ENCODE measurements at places on chromosomes 16 and 17.

DNA sequence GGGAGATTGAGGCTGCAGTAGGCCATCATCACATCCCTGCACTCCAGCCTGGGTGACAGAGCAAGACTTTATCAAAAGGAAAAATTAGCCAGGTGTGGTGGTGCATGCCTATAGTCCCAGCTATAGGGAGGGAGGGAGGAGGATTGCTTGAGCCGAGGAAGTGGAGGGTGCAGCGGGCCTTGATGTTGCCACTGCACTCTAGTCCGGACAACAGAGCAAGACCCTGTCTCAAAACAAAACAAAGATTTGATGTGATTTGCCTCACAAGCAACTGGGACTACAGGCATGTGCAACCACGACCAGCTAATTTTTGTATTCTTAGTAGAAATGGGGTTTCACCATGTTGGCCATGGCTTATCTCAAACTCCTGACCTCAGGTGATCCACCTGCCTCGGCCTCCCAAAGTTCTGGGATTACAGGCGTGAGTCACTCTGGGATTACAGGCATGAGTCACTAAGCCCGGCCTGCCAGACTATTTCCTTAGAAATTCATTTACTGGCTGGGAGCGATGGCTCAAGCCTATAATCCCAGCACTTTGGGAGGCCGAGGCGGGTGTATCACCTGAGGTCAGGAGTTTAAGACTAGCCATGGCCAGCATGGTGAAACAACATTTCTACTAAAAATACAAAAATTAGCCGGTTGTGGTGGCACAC, 11.5 kb downstream of the UBE2G1 start:
- DNase-seq = no peak

- no peak for DNase-seq
Observed at GRCh38 chr17:19753661-19754463, 5.8 kb upstream of the ALDH3A1 start.

GRCh38 chr17:29710891-29711418, 88.2 kb upstream of the CORO6 start:
- no peak for DNase-seq

DNA sequence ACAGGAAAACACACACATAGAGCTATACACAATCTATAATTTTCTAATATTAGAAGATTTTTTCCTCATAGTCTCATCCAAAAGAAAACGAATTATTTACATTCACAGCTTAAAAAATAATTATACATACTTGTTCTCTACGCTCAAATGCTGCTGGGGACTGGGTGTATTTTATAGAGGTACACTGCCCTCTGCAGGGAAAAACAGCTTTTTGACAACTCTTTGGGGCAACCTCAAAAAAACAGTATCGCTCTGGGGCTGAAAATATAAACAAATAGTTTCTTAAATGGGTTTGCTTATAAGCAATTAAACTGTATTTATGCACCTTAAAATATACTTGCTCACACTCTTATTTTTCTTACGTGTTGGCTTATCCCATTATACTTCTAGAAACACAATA, 261.8 kb upstream of the PSMD7 start:
- no peak for DNase-seq

- DNase-seq = peak; percentile 68
Observed at GRCh38 chr17:63425483-63425882, 20.6 kb downstream of the CYB561 start.

GRCh38 chr17:17403899-17404576, 72.8 kb upstream of the MED9 start:
- DNase-seq = peak; percentile 82

- DNase-seq = no peak
Observed at GRCh38 chr16:2174396-2175131, 19.0 kb downstream of the TRAF7 start.

DNA sequence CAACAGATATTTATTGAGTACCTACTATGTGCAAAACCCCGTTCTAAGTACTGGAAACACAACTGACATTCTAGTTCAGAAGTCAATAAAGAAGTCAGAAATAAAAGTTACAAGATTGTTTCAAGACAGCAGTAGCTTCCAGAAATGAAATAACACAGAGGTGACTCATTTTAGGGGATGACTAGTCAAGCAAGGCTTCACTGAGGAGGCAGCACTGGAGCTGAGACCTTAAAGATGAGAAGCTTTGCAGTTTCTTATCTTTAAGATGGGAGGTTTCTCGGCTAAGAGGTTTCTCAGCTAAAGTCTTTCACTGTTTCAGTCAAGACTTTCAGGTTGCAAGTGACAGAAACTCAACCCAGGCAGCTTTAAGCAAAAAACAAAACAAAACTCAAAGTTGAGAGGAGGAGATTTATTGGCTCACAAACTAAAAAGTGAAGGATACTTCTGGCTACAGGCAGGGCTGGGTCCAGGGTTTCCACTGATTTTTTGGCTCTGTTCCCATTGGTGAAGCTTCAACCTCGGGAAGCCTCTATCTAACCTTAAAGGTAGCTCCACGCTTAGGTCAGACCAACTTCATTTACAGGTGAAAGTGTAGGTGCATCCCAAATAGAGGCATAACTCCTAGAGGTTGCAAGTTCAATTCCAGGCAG, 7.4 kb upstream of the MMP2 start:
- DNase-seq = no peak

- no peak for DNase-seq
Observed at GRCh38 chr17:44115585-44116415, 7.6 kb downstream of the HDAC5 start.

DNA sequence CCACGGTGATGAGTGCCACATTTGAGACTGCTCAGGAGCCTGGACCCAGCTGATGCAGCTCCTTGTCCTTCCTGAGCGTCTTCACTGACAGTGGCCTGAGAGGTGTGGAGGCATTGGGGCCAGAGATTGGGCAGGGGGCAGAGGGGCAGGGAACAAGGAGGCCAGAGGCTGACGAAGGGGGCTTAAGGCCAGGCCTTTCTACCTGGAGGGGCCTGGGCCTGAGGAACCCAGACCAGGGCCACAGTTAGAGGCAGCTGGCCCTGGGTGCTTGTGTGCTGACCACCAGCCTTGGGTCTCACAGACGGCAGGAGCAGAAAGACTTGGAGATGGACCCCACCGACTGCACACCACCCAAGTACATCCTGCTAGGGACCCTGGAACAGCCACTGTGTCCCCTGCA, 168.2 kb upstream of the ZNF267 start:
- DNase-seq = no peak

DNA sequence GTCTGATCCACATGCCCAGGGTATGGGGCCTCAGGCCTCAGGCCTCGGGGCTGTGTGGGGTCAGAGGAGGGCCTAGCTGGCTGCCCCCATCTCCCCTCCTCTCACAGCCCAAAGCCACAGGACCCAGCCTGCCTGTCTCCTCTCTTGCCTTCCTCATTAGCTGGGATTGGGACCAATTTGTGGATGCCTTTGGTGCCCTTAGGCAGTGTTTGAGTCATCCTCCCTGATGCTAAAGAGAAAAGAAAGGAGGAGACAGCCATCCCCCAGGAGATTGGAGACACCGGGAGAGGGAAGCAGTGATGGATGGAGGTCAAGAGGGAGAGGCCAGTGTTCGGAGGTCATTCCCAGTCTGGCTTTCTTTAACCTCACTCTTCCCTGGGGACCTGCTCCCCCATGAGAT, 23.3 kb upstream of the NOG start:
- no peak for DNase-seq

DNA sequence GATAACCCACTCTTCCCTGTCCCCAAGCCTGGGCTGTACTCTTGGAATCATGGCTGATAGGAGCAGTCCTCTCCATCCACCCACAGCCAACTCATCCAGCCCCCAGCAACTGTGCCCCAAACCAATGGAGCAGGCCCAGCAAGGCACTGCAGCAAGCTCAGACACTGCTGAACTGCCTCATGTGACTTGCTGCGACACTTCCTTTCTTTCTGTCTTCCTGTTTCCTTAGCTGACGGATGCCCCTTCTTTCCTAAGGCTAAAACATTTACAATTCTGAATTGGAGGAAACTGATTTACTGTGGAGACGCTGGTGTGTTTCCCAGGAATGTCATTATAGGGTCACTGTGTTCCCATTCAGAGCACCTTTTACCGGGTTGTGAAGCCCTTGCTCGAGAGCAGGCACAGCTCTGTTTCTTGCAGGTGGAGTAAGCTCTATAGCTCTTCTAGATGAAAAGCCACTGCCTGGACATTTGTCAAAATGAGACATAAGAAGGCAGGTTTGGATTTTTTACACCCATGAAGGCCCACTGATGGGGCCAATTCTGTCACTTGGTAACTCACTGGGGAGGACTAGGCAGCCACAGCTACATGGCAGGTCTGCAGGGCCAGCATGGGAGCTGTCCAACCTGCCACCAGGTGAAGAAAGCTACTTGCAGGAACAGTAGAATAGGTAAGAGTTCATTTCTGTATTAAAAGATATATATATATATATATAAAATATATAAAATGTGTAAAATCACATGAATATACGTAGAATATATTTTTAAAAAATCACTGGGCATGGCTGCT, 27.4 kb downstream of the TMEM11 start:
- no peak for DNase-seq

- no peak for DNase-seq
Observed at GRCh38 chr17:62619417-62620155, 7.9 kb upstream of the MRC2 start.

DNA sequence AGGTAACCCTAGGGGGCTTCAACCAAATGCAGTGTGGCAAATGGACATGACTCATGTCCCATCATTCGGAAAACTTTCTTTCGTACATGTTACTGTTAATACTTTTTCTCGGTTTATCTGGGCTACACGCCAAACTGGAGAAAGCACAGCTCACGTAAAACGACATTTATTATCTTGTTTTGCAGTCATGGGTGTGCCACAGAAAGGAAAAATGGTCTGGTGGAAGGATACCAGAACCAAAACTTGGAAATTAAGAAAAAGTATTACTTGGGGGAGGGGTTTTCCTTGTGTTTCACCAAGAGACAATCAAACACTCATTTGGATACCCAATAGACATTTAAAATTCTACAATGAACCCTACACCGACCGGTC, 23.6 kb downstream of the ALOX15B start:
- no peak for DNase-seq

GRCh38 chr17:12618557-12618956, 47.1 kb upstream of the MYOCD start:
- no peak for DNase-seq

DNA sequence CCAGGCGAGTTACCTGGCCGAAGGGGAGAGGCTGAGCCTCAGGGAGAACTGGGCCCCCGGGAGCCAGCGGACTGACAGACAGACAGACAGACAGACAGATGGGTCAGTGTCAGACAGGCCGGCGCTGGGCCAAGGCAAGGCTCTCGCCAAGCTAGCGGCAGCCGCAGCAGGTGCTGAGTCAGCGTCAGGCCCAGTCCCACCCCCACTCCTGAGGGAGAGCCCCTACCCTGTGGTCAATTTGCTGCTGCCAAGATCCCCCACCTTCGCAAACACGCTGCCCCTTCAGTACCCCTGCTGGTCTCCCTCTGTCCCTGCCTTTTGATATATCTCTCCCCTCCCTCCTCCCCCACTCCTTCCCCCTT, 1.5 kb downstream of the FGF11 start:
- DNase-seq = no peak

DNA sequence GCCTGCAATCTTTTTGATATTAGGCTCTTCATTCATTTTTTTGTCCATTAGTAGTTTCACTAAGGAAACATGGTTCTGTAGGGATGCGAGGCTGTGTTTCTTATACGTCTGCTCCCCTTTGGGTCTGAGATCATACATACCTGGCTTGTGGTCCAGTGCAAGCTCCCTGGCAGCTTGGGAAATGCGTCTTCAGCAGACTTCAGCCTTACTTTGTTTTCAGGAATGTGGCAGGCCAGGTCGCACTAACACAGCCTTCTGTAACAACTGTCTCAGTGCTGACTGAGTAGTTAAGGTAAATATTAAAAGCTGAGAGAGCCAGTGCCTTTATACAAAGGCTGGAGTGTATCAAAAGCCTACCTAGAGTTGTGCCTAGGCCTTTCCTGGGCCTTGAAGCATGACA, 970.5 kb upstream of the EEF2KMT start:
- no peak for DNase-seq

DNA sequence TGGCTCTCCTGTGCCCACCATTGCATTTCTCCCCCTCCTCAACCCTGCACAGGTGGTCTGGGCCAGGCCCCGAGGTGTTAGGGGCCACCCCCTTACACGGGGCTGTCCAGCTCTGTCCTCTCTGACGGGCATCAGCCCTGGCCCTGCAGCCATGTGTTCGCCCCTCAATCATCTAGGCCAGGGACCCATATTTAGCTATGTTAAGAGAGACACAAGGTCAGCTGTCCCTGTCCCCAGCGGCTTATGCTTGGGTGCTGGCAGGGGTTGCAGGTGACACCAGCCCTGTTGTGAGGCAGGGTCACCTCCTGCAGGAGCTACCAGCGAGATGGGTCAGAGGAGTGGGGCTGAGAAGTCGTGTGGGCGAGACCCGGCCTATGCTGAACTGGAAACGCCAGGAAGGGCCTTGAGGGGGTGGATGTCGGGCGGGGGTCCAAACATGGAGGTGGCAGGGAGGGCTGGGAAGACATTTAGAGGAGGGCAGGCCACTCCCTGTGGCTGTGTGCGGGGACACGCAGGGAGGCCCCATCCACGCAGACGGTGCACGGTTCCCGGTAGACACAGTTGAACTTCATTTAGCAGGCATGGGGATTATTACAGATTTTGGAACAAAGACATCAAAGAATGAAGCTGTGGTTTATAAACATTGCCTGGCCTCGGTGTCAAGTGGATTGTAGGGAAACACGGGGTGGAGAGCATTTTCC, 133.2 kb upstream of the CHMP6 start:
- DNase-seq = no peak

GRCh38 chr17:3036800-3037199, 26.6 kb downstream of the OR1D5 start:
- no peak for DNase-seq

- DNase-seq = no peak
Observed at GRCh38 chr17:57982452-57983170, 5.4 kb downstream of the VEZF1 start.
